Caudate nucleus (tissue), 63 donors: ENCODE measurements at places on chromosomes 13 and 19.
A peak's percentile ranks its signal among the peaks of the same experiment; 100 is the strongest.

DNA sequence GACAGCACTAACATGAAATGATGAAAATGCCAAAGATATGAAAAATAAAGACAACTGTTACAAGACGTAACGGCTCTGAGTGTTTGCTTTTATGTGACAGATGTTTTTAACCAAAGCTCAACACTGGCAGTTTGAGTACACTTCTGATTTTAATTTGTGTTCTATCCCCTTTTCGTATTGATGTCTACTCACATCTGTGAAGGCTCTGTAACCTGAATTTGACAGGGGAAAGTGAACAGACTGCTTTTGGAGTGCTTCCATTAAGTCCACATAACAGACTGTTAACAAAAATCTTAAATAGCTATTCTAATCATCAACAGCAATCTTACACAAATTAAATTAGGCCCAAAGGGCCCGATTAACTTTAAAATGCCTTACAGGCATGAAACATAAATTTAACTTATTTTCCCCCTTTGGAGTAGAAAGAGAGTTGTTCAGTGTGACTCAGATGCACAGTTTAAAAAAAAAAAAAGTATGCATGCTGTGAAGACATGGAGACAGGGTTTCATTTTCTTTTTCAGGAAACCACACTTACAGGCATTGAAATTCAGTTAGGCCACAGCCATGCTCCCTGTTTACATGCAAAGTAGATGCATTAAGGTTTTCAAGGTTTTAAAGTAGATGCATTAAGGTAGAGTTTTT is 16.3 kb upstream of the RNASEH2B start:
- DNase-seq = no peak

DNA sequence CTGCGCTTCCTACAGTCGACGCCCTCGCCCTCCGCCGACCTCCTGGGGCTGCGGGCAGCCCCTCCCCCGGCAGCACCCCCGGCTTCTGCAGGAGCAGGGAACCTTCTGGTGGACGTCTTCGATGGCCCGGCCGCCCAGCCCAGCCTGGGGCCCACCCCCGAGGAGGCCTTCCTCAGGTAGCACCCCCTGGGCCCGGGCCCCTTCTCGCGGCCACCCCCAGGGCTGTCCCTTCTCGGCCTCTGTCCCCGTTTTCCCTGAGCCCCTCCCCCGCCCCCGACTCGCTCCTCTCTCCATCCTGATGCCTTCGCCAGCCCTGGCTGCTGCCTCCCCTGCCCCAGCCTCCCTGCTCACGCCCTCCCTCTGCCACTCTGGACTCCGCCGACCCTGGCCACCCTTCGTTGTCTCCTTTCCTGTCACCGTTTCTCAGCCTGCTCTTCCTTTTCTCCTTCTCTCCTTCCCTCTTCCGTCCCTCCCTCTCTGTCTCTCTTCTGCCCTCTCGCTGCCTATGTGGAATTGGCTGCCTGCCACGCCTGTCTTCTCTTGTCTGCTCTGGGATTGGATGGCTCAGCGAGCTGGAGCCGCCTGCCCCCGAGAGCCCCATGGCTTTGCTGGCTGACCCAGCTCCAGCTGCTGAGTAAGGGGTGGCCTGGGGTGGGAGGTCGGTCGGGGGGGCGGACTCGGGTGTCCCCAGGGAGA is 11.0 kb downstream of the FUZ start:
- peak; percentile 41 for DNase-seq

GRCh38 chr13:37492075-37492474 is 106.5 kb downstream of the POSTN start:
- no peak for DNase-seq

DNA sequence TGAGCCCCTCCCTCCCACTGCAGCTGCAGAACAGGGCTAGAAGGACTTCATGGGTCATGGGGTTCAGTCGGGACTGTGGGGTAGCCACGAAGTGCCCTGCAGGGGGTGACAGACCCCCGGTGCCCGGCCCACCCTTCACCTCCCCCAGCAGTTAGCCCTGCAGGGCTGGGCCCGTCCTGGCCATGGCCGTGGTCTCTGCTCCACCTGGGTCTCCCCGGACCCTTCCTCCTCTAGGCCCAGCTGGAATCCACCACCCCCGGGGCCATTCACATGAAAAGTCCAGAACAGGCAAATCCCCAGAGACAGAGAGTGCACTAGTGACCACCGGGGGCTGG is 17.3 kb downstream of the MKNK2 start:
- DNase-seq = no peak

- no peak for DNase-seq
These were observed 1812.2 kb downstream of the PCDH9 start for GRCh38 chr13:65417953-65418352.

GRCh38 chr19:11848594-11849469 is at the start of gene ZNF439:
Gene ZNF439 (plus strand): TSS chr19:11848726. CDS start chr19:11848868, 142 bp downstream.
- peak; percentile 24 for DNase-seq

DNA sequence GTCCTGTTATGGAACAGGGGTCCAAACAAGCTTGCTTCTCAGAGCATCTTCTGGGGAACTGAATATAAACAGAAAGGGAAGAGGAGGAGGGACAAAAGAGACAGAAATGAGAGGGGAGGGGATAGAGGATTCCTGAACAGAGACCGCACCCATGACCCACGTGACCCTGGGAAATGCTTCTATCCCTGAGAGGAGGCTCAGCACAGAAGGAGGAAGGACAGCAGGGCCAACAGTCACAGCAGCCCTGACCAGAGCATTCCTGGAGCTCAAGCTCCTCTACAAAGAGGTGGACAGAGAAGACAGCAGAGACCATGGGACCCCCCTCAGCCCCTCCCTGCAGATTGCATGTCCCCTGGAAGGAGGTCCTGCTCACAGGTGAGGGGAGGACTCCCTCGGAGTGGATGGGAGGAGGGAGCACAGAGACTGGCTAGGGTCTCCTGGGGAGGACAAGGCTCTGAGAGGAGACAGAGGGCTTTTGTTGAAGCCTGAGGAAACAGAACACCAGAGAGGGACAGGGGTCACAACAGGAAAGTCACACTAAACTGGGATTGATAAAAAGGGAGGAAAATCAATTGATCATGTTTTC is at the start of gene CEACAM6:
CEACAM6 (plus strand) TSS at position 203 of the 586 bp plus-strand sequence; CDS start at position 312, 109 bp downstream.
- DNase-seq = no peak

- DNase-seq = no peak
These were observed 55.0 kb downstream of the TSHZ3 start for GRCh38 chr19:31294189-31294588.

- no peak for DNase-seq
These were observed 41.3 kb downstream of the ALOX5AP start for GRCh38 chr13:30776661-30777060.

DNA sequence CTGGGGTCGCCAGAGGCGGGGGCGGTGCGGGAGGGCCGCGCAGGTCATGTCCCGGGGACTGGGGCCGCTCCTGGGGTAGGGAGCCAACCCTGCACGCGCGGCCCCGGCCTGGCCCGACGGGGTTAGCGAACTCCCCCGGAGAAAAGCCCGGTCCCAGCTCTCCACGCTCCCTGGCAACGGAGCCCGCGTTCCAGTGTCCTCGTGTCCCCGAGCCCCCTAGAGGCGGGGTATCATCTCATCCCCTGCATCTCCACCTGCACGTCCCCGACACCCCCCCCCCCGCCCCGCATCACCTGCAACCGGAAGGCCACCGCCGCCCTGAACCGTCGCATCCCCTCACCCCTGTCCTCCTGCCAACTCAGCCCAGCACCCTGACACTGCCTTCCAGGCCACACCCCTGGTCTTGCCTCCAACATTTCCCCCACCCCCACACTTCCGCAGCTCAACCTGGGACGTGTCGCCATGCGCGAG is 2.7 kb downstream of the WDR88 start:
- DNase-seq = no peak

DNA sequence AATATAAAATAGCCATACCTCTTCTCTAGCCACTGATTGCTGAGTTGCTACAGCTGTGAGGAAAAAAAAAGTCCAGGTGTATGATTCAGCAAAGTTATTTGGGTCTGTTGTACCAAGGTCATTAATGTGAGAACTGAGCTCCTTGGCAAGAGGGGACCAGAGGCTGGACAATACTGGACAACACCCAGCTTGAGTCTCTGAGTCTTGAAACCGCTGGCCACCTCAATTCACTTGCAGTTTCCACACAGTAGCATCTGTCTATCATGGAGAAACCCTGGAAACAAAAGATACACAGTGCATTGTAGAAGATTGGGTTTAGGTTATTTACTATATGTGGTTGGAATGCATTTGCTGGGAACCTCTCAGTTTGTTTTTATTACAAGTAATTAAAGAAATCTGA is 60.4 kb downstream of the WDFY2 start:
- DNase-seq = no peak

- DNase-seq = no peak
These were observed 198.6 kb downstream of the DCT start for GRCh38 chr13:94280845-94281244.

- DNase-seq = no peak
These were observed 9.2 kb upstream of the RCBTB1 start for GRCh38 chr13:49594576-49594975.

GRCh38 chr19:42474743-42475142 is 32.0 kb upstream of the CXCL17 start:
- DNase-seq = no peak

GRCh38 chr13:36193151-36193855 is 21.1 kb downstream of the SOHLH2 start:
- DNase-seq = no peak

- peak; percentile 64 for DNase-seq
These were observed 8.1 kb downstream of the PIK3R2 start for GRCh38 chr19:18160971-18161635.

DNA sequence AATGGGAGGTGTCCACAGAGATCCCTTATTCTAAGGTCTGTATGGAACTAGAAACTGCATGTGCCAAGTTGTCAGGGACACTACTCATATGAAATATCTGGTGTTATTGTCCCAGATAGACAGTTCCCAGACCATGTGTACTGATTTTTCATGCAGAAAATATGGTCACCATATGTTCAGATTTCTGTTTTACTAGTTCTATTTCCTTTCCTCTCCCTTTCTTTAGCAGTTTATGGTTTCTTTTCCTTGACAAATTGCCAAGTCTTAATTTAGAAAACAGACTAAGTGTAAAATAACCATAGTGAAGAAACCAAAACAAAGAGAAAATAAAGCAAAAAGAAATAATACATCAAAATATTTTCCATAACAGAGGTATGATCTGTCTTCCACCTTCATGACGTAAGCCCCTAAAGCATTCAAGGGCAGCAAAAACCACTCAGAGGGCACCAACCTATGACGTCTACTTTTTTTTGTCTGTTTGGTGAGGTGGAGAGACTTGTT is 248.5 kb downstream of the KCTD12 start:
- no peak for DNase-seq

DNA sequence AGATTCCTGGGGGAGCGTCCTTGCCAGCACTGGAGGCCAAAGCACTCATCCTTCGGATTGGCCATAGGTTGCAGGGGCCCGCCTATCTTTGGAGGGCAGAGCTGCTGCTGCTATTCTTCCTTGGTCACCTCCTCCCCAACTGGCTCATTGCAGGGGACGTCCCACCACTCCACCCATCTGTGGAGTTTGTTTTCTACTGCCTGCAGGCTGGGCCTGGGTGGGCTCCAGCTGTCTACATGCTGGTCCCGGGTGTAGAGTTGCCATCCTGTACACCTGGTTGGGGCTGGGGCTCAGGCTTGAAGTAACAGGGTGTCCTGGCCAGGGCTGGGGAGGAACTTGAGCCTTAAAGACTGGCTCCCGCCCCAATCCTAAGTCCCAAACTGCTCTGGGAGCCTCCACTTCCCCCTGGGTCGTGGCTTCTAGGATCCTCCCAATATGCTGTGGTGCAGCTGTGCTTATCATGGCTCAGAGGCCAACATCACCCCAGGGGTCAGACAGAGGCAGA is 2.1 kb downstream of the RNF225 start:
- DNase-seq = no peak

DNA sequence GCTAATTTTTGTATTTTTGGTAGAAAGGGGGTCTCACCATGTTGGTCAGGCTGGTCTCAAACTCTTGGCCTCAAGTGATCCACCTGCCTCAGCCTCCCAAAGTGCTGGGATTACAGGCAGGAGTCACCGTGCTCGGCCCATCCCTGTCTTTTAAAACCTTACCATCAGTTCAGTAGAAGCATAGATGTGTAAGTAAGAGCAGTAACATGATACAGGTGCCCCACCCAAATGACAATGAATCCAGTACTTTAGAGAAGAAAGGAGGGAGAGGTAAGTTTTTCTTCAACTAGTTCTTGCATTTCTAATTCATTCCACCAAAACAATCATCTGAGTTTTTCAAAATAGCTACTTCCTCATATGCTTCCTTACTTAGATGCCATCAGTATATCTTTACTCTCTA is 21.9 kb downstream of the SPRY2 start:
- DNase-seq = no peak

- no peak for DNase-seq
These were observed 15.0 kb downstream of the TMEM143 start for GRCh38 chr19:48348737-48349136.

- peak; percentile 4 for DNase-seq
These were observed 870 bp downstream of the ZNF442 start for GRCh38 chr19:12364391-12365235.

- no peak for DNase-seq
These were observed 272.2 kb upstream of the KLF12 start for GRCh38 chr13:74406420-74406819.

DNA sequence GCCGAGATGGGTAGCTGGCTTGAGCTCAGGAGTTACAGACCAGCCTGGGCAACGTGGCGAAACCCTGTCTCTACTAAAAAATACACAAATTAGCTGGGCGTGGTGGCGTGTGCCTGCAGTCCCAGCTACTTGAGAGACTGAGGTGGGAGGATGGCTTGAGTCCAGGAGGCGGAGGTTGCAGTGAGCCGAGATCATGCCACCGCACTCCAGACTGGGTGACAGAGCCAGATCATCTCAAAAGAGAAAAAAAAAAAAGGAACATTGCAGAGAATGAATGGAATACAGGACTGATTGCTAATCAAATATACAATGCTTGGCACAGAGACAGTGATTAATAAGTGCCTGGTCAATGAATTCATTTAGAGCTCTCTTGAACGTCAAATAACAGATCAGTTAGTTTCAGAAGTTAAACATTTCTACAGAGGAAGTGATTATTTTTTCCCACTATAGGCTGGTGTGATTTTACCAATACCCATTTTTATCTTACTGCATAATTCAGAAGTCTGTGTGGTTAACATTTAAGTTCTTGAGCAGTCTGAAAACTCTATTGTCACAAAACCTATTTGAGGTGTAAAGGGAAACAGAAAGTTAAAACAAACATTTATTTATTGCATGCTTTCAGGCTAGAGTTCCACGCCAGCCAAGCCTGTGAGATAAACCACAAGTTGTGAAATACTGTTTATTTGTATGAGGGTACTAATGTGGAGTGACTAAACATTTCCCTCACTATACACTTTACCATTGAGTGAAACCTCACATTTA is 7.7 kb upstream of the TBC1D4 start:
- no peak for DNase-seq

- no peak for DNase-seq
These were observed 297.2 kb downstream of the DCT start for GRCh38 chr13:94182185-94182761.

DNA sequence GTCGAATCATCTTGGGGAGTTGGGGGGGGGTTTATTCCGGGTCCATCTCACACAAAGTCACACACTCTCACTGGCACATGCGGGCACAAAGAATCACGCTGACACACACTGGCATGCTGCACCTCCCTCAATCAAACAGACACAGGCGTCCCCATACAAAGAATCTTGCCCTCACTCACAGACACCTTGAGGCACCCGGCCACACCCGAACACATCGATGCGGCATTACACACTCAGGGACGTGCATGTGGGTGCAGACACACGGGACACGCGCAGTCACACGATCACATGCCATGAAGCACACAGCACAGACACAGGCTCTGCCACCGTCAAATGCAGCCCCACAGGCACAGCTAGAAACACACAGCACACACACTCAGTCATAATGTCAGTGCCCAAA is 7.8 kb downstream of the NFIX start:
- no peak for DNase-seq
